IPS DF 19.7 (cell line): ENCODE measurements at places on chromosomes 11 and 22.
A peak's percentile ranks its signal among the peaks of the same experiment; 100 is the strongest.

DNA sequence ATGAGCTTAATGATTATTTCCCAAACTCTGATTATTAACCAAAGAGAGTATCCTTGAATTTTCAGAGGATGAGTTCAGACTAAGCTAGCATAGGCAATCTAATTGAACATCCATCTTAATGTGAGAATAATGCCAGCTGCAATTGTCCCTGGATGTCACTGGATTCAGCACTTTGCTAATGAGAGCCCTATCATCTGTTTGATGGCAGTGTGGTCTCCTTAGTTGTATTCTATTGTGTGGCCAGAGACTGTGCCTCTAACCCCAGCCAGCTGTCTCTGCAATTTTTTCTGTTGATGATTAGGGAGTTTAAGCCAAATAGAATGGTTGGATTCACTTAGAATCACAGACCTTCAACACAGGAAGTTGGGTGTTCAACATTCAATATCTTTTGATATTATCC lies 1249.5 kb downstream of the FAM181B start:
- DNase-seq, result no peak

GRCh38 chr22:32355760-32356159 lies 1.9 kb upstream of the RFPL3 start:
- DNase-seq, result no peak

- DNase-seq, result peak; percentile 59
Measured at GRCh38 chr11:60915248-60915914, 1.4 kb downstream of the TMEM109 start.

DNA sequence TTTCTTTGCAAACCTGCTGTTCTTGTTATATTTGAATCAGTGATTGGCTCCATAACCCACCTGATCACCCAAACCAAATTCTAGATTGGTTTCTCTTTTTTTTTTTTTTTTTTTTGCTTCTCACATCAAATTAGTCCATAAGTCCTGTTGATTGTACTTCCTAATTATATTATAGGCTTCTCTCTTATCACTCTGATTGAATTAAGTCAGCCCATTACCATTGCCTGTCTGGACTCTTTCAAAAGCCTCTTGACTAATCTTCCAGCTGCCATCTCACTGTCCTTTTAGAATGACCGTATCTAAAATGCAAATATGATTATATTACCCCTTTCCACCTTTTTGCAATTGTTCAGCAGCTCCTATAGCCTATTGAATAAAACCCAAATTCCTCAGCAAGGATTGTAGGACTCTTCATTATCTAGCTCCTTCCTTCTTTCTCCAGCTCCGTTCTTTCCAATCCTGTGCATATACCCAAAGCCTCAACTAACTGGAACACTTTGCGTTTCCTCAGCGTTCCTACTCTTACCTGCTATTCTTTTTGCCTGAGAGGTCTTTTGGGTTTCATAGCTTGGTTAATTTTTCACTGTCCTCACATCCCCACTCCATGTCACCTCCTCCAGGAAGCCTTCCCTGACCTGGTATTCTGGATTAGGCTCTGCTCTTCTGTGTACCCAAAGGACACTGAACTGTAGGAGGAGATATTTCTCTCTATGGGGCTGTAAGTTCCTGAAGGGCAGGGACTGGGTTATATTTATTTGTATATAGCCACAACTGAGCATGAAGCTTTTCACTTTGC lies 423.3 kb downstream of the TMEM135 start:
- DNase-seq, result no peak

DNA sequence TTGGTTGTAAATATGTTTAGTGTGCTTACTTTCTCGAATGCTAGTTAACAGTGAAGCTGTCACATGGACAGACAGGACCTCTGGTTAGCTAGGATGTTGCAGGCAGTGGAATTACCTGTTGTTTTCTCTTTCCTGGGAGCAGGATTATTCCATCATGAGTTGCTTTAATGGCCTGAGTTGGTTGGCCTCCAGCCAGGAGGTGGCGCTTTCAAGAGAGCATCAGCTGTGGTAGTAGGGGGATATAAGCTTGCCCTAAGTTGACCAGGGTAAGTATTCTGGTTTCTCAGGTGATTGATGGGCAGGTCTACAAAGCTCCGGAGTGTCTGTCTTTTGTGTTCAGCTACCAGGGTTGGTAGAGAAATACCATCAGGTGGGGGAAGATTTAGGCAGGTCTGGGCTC lies 43.5 kb downstream of the NELL1 start:
- no peak for DNase-seq

DNA sequence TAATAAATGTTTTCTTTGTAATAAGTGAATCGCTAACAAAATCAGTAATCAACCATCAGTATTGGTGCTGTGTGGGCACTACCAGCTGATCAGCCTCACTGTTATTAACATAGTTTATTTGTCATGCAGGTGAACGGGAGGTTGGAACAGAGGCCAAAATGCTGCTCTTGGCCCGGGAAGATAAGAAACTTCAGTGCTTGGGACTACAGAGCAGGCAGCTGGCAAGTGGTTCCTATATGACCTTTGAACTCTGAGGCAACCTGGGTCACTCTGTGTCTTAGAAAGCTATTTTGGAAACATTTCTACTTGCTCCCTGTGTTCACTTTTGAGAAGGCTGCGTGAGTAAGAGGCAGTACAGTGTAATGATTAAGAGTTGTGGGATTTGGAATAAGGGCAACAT lies 36.5 kb upstream of the DNAJB13 start:
- no peak for DNase-seq

DNA sequence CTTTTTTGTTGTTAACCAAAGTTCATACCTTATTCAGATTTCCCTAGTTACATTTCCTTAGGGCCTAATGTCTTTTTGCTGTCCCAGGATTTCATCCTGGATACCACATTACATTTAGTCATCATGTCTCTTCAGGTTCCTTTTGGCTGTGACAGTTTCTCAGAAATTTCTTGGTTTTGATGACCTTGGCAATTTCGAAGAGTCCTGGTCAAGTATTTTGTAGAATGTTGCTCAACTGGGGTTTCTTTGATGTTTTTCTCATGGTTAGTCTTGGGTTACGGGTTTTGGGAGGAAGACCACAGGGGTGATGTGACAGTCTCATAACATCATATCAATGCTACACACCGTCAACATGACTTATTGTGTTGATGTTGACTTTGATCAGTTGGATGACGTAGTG lies 39.8 kb upstream of the FDX1 start:
- no peak for DNase-seq

DNA sequence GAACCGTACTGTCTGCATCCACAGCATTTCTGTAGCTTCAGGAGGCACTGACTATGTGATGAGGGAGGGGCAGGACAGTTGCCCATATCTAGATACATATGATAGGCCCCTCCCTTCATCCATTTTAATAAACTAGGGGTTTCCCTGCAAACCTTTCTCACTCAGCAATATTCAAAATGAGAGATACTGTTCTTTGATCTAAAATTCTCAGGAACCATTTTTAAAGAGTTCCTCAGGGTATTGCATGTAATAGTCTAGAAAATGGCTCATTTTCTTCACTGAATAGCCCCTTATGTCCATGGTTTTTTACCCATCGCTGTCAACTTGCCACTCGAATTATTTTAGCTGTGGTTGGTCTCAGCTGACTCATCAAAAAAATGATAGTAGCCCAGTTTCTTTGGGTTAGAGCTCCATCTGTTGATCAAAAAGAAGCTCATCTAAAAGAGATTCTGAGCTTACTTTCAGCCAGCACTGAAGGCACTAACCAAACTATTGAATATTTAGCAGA lies 37.0 kb upstream of the DNAJB7 start:
- DNase-seq, result no peak

- no peak for DNase-seq
Measured at GRCh38 chr11:1305501-1306056, 3.9 kb downstream of the TOLLIP start.

DNA sequence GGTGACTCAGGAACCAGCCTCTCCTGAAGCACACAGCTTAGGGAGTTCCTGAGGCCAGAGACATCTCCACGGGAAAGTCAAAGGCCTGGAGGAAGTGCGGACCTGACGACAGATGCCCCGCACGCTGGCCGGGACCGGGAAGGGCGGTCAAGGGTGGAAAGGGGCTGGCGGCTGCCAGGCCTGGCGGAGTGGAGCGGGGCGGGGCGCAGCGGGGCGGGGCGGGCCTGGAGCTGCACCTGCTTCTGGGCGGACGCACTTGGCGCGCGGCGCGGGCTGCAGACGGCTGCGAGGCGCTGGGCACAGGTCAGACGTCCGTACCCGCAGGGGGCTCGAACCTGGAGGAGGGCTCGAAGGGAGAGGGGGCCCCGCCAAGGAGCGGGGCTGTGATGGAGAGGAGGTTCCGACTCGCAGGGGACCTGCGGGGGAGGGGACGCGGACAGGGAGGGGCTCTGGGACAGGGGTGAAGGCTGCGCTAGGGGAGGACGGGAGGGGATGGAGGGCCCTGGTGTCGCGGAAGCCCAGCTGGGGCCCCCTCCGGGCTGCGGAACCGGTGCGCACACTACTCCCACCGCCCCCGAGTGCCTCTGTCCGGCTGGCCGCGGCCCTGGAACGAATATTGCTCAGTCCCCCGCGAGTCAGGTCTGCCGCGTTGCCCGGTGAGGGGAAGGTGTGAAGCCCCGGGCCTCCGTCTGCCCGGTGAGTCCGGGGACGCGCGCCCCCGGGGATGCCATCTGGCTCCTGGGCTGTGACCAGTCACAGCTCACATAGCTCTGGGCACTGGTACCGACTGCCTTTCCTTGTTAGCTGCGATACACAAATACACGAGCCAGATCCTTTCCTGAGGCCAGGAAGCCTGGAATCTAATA lies at the start of gene TMEM45B:
TMEM45B (plus strand) TSS at position 253 of the 866 bp plus-strand sequence. CDS start 36,635 bp downstream, outside the sequence.
- DNase-seq, result no peak

GRCh38 chr22:45772743-45773142 lies 101.1 kb downstream of the ATXN10 start:
- no peak for DNase-seq
